ENCODE measurements at places on chromosomes 7 and 10.

- DNase-seq: no peak
Measured at GRCh38 chr10:47318706-47319105, 3.5 kb upstream of the GDF2 start.

GRCh38 chr7:71752171-71752935 lies 620.4 kb downstream of the GALNT17 start:
- no peak for DNase-seq

- DNase-seq: no peak
Measured at GRCh38 chr7:100731937-100732636, 1.3 kb upstream of the ZAN start.

GRCh38 chr7:106169821-106170610 lies 57.9 kb upstream of the SYPL1 start:
- no peak for DNase-seq

GRCh38 chr7:22992874-22993840 lies 20.8 kb downstream of the HYCC1 start:
- DNase-seq: no peak

DNA sequence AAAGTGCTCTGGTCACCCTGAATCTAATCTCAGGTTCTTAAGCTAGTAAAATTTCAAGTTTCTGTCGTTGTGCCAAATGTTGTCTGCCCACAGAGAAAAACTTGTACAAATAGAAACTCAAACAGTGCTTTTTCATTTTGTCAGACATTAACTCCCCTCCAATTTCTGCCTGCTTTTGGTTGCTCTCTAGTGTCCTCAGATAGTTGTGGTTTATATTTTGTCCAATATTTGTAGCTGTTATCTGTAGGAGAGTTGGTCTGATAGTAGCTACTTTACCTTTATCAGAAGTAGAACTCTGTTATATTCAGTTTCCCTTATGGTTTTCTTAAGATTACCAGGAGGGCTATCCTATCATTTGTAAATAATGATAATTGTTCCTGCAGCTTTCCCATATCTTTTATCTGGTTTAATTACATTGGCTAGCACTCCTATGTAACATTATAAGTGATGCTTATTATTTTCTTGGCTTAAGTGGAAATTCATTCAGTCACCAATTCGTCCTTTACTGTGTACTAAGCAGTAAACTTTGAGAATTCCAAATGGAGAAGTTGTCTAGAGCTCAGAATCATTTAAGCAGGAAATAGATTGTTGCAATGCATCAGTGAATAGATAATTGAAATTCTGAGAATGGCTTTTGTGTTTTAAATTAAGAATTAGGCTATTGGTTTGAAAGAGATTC lies 91.0 kb downstream of the ANKIB1 start:
- DNase-seq: no peak

DNA sequence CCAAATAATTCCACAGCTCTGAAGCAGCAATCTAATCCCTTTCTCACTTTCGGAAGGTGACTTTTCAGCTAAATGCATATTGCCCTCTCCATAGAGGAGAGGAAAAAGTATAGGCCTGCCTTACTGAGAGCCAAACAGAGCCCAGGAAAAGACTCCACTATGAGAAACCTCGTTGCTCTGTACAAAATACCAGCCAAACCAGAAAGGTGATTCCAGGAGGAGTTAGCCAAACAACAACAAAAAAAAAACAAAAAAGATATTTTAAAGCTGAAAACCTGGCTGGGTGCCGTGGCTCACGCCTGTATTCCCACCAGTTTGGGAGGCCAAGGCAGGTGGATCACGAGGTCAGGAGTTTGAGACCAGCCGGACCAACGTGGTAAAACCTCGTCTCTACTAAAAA lies 70.5 kb downstream of the HOXA1 start:
- no peak for DNase-seq

GRCh38 chr10:53957401-53957800 lies 843.6 kb downstream of the PCDH15 start:
- no peak for DNase-seq

DNA sequence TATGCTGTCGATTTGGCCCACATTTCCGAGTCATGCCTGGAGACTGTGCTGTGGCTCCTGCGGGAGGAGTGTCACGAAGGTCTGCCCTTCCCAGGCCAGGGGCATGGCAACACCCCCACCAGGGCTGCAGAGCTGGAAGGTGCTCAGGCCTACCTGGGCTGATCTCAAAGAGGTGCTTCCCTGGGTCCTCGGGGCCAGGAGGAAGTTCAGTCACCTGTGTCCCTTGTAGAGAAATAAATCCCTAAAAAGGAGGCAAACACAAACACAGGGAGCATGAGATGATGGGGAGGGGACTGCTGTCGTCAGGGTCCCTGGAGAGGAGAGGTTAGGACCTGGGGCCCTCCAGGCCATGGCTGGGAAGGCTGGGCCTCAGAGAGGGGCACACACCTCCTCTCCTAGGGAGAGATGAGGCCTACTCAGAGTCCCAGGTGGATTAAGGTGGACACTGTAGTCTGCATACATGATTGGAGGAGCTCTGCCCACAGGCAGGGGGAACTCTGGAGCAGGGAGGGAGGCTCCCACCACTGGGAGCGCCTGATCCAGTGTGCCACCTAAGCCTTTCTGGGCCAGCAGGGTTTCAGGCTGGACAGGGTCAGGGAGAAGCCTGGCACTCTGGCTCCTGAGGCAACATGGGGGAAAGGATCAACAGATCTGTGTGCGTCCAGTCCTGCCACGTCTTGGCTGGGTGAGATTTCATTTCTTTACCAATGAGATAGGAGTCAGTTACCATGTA lies 49.4 kb downstream of the ARHGAP22 start:
- DNase-seq: no peak

- DNase-seq: no peak
Measured at GRCh38 chr10:37680716-37681616, 176.4 kb downstream of the ZNF248 start.

GRCh38 chr7:11668727-11669126 lies 163.3 kb downstream of the THSD7A start:
- no peak for DNase-seq

DNA sequence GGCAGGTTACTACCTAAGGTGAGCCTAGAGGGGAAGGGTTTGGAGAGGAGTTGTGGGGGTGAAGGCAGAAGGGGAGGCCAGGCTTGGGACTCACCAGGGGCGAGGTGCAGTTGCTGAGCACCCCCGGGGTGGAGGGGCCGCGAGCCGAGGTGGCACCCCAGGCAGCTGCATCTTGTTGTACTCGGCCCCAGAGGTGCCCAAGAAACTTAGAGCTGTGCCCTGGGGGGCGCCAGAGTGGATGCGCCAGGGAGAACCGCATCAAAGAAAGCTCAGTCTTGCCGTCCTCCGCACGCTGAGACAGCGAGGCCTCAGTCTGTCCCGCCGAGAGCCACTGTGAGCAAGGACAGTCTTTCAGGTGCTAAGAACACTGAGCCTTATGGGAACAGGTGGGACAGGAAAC lies 7.4 kb downstream of the ATG9B start:
- DNase-seq: no peak

DNA sequence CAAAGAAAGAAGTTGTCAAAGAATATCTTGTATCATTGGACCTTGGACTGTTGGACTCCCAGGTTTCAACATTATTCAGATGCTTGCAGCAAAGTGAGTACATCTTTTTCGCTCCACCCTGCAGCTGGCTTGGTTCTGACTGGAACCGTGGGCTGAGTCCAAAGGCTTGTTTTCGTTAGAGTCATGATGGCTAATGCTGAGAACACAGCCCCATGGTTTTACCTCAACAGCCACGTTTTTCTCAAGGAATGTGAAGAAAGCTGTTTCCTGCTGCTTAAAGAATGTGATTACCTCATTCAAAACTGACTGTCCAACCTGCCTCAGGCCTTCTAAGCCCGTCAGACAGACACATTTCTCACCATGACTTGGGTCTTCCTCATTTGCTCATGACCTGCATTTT lies 69.5 kb downstream of the STEAP1B start:
- no peak for DNase-seq

- DNase-seq: no peak
Measured at GRCh38 chr10:17062009-17062408, 67.6 kb downstream of the CUBN start.

- no peak for DNase-seq
Measured at GRCh38 chr7:14960721-14961120, 58.2 kb upstream of the DGKB start.

DNA sequence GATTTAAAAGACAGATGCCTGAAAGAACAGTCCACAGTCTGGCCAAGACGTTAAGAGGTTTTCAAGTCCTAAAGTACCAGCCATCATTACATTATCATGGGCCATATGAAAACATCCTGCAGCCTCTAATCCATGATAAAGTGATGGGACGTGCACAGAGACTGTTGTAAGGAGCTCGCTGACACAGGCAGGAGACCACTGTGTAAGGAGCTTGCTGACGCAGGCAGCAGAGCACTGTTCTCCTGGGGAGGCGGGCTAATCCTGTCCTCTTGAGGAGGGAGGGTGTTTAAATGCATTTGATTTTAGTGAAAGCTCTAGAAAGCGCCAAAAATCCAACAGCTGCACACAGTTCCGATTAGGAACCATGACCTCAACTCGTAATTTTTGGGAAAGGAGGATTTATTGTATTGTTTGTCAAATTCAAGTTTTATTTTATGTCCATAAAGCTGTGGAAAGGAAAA lies 16.9 kb downstream of the SVIL start:
- no peak for DNase-seq

GRCh38 chr10:112258407-112258806 lies 24.8 kb upstream of the TECTB start:
- DNase-seq: no peak

DNA sequence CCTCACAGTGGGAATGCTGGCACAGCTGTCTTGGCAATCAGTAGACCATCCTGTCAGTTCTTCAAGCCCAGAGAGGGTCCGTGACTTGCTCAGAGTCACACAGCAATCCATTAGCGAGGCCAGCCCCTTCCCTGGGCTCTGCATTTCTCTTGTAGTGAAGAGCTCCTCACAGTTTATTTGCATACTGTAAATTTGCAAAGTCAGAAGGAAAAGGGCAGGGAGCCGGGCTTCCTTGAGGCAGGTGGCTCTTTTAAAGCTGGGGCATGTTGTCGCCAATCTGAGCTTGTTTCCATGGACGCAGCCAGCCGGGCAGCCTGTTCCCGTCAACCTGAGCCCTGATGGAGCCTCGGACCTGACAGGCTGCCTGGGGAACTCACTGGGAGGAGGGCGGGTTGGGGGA lies 123.4 kb downstream of the CUX1 start:
- no peak for DNase-seq

- DNase-seq: no peak
Measured at GRCh38 chr7:42014625-42015618, 222.1 kb downstream of the GLI3 start.

GRCh38 chr7:24141874-24142509 lies 142.0 kb upstream of the NPY start:
- DNase-seq: no peak

GRCh38 chr7:69732203-69732602 lies 133.9 kb downstream of the AUTS2 start:
- no peak for DNase-seq

All from activated T-cell treated with anti-CD3 and anti-CD28 coated beads for 4 hours (primary cell).